ENCODE measurements at places on chromosomes 7 and 10. TPM values are rescaled to one million over a fixed set of nuclear protein-coding genes. Genes with fewer than 3 reads are reported as not detected.

SLC29A3 gene
- total RNA-seq: 4.6 TPM

NUTM2D gene
- 1.4 TPM for total RNA-seq

OR9A2 gene
- not detected for total RNA-seq

GRCh38 chr7:26880852-26881251 lies 16.5 kb upstream of the SKAP2 start:
- DNase-seq: no peak
- H3K4me3 ChIP-seq: no peak overlapping the region
- H3K36me3 ChIP-seq: no peaks in the 10 kb centered on the region
- H3K4me1 ChIP-seq: no peaks in the 10 kb centered on the region

- no peak overlapping the region for H3K4me3 ChIP-seq
- H3K27me3 ChIP-seq: no peaks in the 10 kb centered on the region
- H3K36me3 ChIP-seq: no peaks in the 10 kb centered on the region
- DNase-seq: no peak
- H3K27ac ChIP-seq: no peak overlapping the region
- no peaks in the 10 kb centered on the region for H3K4me1 ChIP-seq
These were observed 8.6 kb downstream of the SLC13A1 start for GRCh38 chr7:123191132-123191531.

DNA sequence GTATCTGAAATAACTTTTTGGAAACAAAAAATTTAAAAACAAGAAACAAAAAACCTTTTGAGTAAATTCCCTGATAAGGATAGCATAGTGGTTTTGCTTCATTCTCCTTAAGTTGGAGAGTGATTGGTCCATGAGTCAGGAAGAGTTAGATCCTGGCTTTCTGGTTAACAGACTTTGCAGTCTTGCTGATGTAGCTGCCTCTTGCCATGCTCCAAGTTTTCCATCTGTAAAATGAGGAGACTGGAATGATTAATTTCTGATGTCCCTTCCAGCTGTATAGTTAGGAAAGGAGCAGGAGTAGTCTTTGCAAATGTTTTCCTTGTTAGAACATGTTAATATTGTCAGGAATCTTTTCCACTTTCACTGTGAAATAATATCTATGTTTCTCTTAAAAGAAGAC lies 266.6 kb downstream of the DNAJB9 start:
- no peak overlapping the region for H3K4me3 ChIP-seq
- no peak for DNase-seq
- H3K27ac ChIP-seq: no peak overlapping the region
- no peaks in the 10 kb centered on the region for H3K4me1 ChIP-seq

DNA sequence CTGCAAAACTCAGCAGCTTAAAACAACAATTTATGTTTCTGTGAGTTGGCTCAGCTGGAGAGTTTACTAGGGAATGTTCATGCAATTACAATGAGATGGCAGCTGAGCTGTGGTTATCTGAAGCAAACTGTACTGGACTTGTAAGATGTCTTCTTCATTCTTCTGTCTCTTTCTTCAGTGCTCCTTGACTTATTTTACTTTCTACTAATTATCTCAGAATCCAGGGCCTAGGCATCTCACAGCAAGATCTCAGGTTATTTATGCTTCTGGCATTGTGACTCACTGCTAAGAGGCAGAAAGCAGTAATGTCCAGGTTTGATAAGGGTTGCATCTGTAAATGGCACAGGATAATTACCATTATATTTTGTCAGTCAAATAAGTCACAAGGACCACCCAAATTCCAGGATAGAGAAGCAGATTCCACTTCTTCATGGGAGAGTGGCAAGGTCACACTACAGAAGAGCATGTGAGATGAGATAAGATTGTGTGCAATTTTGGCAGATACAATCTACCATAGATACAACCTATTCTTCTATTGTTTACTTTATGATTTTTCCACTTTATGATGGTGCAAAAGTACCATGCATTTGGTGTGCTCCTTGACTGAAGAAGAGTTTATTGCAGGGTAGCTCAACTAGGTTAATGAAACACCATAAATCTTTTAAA lies 16.8 kb downstream of the VIM start:
- no peak overlapping the region for H3K27ac ChIP-seq
- no peaks in the 10 kb centered on the region for H3K27me3 ChIP-seq
- H3K4me1 ChIP-seq: no peaks in the 10 kb centered on the region
- H3K4me3 ChIP-seq: no peak overlapping the region
- no peaks in the 10 kb centered on the region for H3K36me3 ChIP-seq
- no peak for DNase-seq

DNA sequence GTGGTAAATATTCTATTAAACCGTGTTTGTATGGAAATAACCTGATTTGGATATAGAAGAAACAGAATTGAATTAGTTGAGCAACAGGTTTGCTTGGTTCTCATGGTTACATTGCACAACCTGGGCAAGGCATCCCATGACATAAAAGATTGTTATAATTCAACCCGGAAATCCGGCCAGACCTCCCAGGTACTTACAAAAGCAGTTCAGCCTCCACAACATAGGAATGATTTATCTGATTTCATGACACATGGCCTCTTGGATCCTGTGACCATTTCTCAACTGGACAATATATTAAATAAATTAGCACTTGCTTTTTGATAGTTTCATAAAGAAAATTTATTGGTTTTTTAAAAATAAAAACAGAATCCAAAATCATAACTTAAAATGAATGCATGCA lies 55.1 kb upstream of the PTPN12 start:
- no peaks in the 10 kb centered on the region for H3K27me3 ChIP-seq
- no peaks in the 10 kb centered on the region for H3K4me1 ChIP-seq
- DNase-seq: no peak
- no peak overlapping the region for H3K4me3 ChIP-seq
